NCI-H526 treated with DMSO at 0.1 percent for 48 hours (cell line): ENCODE measurements at places on chromosomes 6 and 20.

DNA sequence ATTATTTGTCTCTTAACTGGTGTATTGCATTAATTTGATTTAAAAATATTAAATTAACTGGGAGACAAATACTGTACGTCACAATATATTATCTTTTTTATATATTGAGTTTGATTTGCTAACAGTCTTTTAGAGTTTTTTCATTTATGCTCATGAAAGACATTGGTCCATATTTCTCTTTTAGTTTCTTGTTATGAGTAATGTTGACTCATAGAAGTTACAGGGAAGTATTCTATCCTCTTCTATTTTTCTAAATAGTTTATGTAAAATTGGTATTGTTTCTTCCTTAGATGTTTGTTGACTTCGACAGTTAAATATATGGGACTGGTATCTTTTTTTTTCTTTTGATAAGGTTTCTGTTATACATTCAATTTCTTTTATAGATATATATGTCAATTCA is 1115.6 kb upstream of the CITED2 start:
- DNase-seq, result no peak

GRCh38 chr20:61478611-61479305 is 226.7 kb downstream of the CDH4 start:
- DNase-seq, result no peak

DNA sequence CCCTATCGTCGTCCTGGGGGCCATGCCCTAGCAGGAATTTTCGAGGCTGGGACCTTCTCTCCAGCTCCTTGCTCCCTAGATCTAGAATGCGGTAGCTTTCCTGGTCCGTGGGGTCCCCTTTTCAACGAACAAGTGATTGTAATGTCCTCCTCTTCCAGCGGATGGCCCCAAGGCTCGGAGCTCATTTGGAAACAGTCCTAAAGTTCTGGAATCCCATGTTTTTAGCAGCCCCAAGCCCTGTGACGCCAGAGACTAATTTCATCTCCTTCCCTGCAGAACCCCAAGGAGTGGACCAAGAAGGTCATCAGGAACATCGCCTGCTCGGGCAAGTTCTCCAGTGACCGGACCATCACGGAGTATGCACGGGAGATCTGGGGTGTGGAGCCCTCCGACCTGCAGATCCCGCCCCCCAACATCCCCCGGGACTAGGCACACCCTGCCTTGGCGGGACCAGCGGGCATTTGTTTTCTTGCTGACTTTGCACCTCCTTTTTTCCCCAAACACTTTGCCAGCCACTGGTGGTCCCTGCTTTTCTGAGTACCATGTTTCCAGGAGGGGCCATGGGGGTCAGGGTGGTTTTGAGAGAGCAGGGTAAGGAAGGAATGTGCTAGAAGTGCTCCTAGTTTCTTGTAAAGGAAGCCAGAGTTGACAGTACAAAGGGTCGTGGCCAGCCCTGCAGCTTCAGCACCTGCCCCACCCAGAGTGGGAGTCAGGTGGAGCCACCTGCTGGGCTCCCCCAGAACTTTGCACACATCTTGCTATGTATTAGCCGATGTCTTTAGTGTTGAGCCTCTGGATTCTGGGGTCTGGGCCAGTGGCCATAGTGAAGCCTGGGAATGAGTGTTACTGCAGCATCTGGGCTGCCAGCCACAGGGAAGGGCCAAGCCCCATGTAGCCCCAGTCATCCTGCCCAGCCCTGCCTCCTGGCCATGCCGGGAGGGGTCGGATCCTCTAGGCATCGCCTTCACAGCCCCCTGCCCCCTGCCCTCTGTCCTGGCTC is 48.5 kb downstream of the PYGB start:
- no peak for DNase-seq

DNA sequence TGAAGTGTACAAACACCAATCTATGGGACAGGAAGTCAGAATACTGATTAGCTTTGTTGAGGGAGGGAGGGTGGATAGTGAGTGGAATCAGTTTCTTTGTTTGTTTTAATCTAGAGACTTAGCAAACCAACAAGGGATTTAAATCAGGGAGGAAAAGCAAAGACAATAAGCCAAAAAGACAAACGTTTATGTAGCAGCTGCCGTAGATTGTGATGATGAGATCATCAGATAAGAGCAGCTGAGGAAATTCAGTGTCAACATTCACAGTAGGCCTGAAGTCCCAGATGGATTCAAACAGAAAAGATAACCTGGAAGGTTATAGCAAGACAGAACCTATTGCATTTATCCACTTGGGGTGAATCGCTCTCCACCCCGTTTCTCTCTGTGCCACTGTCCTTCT is 104.9 kb upstream of the SYNDIG1 start:
- peak; percentile 88 for DNase-seq

- DNase-seq, result peak; percentile 86
Measured at GRCh38 chr6:53837865-53838769, 43.3 kb downstream of the LRRC1 start.

DNA sequence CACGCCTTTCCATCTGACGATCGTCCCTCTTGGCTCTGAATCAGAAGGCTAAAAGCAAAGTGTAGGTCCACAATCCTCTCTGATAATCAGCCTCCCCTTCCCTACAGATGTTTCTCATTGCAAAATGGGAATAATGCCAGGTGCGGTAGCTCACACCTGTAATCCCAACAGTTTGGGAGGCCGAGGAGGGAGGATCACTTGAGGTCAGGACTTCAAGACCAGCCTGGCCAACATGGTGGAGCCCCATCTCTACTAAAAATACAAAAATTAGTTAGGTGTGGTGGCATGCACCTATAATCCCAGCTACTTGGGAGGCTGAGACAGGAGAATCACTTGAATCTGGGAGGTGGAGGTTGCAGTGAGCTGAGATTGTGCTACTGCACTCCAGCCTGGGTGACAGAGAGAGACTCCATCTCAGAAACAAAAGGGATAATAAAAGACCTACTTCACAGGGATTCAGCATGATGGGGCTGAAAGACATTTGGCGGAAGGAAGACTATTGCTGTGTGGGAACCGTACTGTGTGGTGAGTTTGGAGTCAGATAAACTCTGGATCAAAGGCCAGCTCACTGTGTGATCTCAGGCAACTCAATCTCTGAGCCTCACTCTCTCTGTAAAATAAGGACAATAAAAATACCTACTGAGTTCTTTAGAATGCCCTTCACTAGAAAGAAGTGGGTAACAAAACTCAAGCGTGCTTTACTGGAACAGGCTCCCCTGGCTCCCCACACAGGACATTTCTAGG is 15.9 kb upstream of the SLC9A8 start:
- DNase-seq, result no peak

DNA sequence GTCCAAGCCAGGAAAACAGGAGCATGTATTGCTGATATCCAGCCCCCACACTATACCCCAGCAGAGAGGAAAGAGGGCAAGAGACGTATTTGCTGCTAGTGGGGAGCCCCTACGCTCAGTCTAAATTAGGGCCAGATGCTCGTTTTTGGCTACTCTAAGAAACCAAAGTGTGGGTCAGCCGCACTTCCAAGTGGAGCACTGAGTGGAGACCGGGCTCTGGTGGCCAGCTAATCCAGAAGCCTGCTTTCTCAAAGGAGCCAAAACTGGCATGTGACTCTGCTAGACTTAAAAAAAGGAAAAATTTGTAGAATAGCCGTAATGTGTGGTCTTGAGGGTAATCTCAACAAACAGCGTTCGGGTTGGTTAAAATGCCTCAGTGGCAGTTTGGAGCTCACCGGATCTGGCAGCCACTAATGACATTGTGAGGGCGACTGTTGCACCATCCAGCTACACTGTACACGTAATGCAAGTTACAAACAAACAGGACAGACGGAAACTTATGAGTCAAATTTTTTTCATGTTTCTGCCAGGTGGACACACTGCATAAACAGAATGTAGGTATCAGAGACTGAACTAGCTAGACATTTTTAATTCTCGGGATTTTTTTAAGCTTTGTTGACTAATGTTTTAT is 230.9 kb downstream of the FOXC1 start:
- DNase-seq, result no peak

DNA sequence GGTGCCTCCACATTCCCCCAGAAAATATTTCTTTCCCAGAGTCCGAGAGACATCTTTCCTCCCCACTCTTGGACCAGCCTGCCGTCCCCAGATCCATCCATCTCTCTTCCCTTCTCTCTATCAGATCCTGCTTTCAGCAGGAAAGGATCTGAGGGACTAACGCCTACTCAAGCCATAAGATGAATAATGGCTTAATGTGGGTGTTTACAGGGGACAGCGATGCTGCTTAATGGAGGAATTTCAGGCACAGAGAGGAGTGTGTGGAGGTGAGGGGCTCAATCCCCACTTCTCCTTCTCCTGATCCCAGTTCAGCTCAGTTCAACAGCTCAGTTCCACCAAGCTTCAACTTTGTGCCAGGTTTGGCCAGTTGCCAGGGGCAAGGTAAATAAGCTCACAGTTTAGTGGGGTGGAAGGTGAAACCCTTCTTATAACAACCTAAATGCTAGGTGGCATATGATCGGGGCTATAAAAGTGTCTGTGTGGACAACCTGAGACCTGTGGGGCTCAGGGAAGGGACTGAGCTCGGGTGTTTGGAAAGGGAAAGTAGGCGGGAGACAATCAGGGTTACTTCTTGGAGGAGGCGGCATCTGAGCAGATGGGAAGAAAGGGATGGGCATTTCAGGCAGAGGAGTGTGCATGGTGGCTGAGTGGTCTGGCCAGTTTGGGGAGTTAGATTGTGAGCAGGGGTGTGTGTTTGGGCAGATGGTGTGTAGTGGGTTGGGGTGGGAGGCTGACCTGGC is 55.8 kb downstream of the CDH22 start:
- no peak for DNase-seq

- DNase-seq, result no peak
Measured at GRCh38 chr20:3550837-3551236, 80.0 kb downstream of the ATRN start.

GRCh38 chr6:161110028-161110779 is 118.6 kb downstream of the MAP3K4 start:
- DNase-seq, result no peak

- DNase-seq, result no peak
Measured at GRCh38 chr20:45300961-45301360, 5.7 kb upstream of the RBPJL start.

DNA sequence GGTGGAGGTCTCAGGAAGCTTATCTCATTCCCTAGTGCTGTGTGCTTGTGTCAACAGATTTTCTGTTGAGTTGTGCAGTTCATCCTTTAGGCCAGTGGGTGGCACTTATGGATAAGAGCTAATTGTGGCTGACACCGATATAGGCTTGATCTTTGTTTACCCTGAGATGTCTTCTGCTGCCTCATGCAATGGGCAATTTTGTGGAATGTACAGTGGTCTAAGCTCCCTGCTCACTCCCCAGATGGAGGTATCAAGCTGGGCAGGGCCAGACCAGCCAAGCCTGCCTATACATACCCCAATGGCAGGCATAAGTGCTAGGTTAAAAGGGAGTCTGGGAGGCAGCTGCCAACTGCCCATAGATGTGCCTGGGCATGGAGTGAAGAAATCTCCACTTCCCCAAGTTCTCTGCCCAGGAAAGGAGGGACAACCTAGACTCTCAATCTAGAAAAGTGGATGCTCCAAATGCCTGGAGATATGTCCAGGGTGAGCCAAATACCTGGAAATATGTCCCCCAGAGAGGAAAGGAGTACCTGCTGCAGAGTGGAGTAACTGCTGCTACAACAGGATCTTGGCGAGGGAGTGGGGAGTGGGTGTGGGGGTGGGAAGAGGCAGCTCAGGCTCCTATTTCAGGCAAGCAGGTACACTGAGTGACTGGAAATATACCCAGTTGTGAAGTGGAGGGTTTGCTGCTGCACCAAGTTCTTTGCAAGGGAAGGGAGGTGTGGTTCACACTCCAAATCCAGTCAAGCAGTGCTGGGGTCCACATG is 53.2 kb upstream of the ARG1 start:
- peak; percentile 14 for DNase-seq

GRCh38 chr6:2086326-2086965 is 159.0 kb downstream of the GMDS start:
- no peak for DNase-seq

DNA sequence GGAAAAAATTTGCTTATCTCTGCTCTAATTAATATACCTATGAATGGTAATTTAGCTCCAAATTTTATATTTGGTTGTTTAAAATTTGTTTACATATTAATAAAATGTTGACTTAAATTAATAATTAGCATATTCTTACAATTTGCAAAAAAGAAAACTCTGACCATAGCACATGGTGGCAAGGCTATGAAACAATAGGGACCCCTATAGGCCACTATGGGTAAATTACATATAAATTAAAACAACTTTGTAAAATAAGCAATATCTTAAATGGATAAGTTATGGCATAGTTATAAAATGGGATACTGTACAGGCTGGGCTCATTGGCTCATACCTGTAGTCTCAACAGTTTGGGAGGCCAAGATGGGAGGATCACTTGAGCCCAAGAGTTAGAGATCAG is 76.0 kb downstream of the MKKS start:
- peak; percentile 77 for DNase-seq

DNA sequence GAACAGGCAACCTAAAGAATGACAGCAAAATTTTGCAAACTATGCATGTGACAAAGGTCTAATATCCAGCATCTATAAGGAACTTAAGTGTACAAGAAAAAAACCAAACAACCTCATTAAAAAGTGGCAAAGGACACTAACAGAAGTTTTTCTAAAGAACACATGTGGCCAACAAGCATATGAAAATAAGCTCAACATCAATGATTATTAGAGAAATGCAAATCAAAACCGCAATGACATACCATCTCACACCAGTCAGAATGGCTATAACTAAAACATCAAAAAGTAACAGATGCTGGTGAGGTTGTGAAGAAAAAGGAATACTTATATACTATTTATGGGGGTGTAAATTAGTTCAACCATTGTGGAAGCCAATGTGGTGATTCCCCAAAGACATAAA is 5.5 kb downstream of the RFPL4B start:
- DNase-seq, result no peak

- no peak for DNase-seq
Measured at GRCh38 chr6:29824144-29824543, 3.5 kb upstream of the HLA-G start.

- no peak for DNase-seq
Measured at GRCh38 chr6:104414723-104415122, 445.0 kb downstream of the HACE1 start.

DNA sequence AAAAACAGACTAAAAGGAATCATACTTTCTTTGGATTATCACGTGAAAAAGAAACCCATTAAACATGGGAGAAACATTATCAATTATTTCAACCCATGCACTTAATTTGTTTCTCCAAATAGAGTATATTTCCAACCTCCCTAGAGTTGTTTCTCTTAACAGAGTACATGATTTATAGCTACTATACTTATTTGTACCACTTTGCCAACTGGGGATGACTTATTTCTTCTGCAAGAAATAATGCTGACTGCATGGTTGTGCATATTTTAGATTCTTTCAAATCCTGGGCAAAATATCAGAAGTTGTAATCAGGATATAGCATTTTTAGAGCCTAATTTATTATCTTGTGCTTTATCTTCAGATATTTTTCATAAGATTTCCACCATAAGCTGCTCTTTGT is 629.1 kb upstream of the EYS start:
- no peak for DNase-seq

GRCh38 chr6:20411953-20412681 is 10.4 kb downstream of the E2F3 start:
- DNase-seq, result no peak

- no peak for DNase-seq
Measured at GRCh38 chr6:19332806-19333460, 504.2 kb upstream of the ID4 start.
